ENCODE measurements at places on chromosomes 2 and 18.

- no peak for DNase-seq
Observed at GRCh38 chr18:79595876-79596374, 83.7 kb upstream of the CTDP1 start.

GRCh38 chr2:152097801-152098495 is 896 bp downstream of the CACNB4 start:
- DNase-seq = no peak

DNA sequence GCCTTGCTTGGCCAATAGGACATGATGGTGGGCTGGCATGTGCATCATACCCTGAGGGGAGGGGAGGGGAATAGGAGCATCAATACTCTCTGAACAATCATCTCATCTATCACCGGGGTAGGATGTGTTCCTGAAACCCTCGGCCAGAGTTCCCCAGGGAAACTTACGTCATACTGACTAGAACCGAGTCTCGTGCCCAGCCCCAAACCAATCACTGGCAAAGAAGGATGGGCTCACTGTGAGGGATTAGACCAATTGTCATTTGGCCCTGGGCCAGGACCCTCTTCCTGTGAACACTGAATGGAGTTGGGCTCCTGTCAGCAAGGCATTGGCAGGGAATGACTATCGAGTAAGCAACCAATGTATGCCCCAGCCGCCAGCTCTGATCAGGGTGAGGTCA is 261.5 kb downstream of the MYCN start:
- no peak for DNase-seq

GRCh38 chr2:74447230-74447999 is 5.7 kb upstream of the RTKN start:
- DNase-seq = no peak

DNA sequence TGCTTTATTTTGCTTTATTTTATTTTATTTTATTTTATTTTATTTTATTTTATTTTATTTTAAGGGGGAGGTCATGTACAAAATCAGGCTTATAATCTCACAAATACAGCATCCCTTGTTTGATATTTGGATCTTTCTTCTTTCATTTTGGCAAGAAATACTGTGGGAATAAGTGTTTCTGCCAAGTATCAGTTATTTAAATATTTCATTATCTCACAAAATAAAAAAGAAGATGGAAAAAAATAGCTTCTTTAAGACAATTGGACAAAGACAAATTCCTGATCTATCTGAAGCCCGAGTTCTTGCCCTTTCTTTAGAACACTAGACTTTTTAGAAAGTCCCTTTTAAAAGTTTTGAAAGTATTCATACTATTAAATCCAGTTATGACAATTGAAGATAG is 560.5 kb upstream of the ZEB2 start:
- no peak for DNase-seq

DNA sequence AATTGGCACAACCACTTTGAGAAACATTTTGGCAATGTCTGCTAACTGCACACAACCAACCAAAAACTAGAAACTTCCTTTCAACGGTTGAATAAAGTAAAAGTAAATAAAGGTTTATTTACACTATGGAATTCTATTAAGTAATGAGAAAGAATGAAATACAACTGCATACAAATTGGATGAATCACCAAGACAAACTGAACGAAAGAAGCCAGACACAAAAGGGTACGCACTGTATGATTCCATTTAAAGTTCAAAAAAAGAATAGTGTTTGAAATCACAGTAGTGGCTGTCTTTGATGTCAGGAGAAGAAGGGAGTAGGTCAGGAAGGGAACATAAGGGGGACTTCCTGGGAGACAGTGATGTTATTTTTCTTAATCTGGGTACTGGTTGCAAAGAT is 46.5 kb upstream of the SULT1C3 start:
- DNase-seq = no peak

- no peak for DNase-seq
Observed at GRCh38 chr2:190792956-190793888, 87.4 kb upstream of the GLS start.

GRCh38 chr18:78773819-78774218 is 205.8 kb upstream of the SALL3 start:
- no peak for DNase-seq

Data from astrocyte of the cerebellum (primary cell).